ENCODE measurements at places on chromosomes 6 and 20.

DNA sequence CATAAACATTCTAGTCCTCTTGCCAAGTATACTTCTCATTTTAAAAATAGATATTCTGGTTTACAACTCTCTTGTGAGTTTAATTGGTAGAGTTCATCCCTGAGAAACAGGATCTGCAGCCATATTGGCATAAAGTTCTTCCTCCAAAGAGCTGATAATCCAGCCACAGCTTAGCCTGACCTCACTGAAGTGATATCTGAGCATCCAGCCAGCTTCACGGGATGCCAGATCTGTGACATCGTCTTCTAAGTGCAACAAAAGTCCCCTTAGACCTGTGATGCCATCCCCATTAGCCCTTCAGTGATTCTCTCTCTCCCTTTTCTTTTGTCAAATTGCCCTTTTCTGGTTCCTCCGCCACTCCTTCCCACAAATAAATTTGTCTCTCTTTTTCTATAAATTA, 180.6 kb upstream of the STXBP5 start:
- no peak for DNase-seq

DNA sequence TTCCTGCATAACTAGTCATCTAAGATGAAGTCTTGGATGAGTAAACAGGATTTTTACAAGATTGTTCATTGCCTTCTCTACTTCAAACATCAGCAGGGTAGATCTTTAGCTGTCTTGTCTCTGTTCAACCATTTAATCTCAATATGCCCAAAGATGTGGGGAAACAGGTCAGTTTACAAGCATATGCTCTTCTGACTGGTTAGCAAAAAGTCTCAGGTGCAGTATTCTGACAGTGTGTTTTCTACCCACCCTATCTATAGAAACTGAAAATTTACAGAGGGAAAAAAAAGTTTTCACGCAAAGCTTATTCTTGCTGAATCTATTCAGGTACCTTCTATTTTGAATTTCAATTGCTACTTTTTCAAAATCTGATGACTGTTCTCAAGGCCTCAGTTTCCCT, 29.0 kb downstream of the MAP3K5 start:
- no peak for DNase-seq

DNA sequence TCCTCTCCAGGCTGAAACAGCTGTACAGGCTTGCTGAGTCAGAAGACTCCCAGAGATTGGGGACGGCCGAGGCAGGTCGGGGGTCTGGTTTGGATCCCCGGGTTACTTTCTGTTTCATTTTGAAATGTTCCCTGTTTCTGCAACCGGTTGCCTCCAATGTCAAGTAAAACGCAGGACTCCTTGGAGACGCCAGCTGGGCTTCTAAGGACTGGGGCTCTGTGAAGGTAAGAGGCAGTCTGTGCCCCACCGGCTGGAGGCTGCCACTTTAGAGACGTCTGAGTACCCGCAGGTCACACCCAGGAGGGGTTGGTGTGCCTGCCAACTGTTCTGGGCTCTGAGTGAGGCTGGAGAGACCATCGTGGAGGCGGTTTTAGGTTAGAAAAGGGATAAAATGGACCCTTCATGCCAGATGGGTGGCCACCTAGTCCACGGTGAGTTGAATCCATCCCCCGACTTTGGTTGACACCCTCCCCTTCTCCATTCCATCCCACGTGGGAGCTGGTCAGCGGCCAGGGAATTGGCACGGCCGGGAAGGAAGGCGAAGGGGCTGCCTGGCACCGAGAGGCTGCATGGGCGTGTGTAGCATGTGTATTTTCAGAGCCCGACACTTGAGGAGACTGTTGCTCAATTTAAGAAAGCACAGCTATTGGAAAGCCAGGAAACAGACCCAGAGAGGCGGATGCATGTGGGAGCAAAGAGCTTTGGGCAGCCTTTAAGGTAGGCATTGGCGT, 240.9 kb downstream of the PHACTR1 start:
- DNase-seq: peak; percentile 67

DNA sequence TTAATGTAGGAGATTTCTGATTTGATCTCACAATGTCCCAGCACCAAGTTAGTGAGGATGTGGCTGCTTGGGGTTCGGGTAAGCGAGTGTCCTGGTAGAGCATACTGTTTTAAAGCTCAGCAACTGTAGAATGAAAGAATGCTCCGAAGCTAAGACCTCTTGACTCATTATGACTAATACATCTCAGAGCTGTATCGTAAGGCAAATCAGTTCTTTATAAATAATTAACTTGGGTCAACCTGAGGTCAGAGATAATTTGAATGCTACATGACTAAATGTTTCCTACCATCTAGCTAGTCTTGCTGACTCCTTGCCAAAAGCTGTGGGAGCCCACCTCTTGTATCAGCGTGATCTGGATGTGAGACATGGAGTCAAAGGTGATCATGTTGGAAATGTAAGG, 128.8 kb upstream of the PDE7B start:
- DNase-seq: no peak

DNA sequence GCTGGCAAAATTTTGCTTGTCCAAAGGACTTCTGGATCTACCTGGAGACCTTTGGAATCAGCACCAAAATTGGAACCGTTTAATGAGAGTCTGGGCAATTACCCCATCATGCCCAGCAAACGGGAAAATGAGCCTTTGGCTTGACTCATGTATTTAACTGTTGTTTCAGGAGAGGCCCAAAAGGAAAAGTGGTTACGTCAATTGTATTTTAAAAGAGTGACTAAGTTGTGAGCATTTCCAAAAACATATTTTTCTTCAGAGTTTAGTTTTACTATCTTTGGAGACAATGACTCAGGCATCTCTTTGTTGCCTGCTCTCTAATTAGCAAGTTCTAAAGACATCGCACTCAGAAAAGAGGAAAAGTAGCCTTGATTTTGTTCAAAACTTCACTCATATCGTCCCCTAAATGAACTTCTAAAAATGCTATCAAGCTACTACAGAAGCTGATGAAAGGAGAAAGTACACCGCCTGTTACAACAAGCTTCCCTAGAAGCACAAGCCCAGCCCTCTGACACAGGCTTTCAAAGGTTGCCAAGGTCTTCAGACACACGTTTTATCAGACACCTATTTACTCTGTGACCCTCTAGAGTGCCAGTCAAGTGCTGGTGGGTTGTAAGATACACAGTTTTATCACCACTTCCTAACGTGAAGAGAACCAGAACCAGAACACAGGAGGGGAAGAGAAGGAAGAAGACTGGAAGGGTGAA, 146.2 kb downstream of the TBX18 start:
- DNase-seq: no peak

- DNase-seq: no peak
Observed at GRCh38 chr6:24856901-24857670, 58.4 kb upstream of the ARMH2 start.

GRCh38 chr6:23106951-23107350, 537.6 kb downstream of the HDGFL1 start:
- no peak for DNase-seq

DNA sequence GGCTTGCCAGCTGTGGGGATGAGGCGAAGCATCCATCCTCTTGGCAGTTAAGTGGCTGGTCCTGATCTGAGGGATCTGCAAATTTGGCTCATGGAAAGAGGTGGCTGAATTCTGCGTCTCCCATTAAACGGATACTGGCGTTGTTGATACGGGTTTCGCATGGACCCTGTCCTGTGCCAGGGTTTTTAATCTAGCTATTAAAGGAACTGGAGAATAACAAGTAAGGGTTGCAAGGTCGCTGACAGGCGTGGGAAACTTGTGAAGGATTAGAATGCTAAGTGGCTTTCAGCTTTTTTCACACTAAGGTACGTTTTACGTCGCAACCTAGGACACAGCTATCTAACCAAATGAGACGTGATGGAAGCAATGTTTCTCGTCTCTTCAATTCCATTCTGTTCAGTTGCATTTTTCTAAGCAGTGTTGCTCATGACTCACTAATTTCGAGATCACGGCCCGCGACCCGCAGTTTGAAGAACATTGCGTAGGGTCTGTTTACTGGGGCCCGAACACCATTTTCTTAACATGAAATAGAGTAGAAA, 852 bp downstream of the GMNN start:
- DNase-seq: no peak

DNA sequence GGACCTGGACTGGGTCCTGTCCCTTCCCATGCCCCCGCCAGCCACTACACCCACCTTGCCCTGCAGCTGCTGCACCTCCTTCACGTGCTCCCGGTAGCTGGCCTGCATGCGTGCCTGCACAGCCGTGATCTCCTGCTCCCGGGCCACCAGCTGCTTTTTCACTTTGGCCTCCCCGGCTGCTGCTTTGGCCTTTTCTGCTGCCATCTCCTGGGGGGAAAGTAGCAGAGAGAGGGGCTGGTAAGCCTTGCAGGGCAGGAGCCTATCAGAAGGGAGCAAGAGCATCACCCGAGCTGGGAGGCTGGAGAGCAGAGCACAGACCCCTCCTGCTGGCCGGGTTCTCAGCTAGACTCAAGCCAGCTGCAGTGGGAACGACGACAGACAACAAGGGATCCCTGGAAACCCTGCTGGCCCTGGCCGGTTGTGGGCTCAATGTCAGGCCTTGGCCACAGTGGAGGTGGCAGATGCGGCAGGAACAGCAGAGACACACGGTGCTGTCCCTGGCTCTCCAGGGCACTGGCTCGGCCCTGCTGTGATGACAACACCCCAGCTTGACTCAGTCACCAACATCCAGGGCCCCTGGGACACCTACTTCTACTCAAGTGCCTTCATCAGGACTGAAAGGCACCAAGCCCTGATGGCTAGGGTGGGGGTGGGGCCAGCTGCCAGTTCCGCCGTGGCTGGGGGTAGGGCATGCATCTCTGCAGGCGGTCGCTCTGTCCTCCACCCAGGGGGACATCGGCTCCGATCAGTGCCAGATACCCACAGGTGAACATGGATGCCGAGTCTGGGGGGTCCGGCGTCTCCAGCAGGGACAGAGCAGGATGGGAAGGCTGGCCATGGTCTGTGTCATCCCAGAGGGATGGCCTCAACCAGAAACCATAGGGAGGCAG, 45.3 kb downstream of the RRBP1 start:
- DNase-seq: peak; percentile 91

- DNase-seq: no peak
Observed at GRCh38 chr6:80523531-80523997, 417.1 kb downstream of the BCKDHB start.

GRCh38 chr6:161168281-161168891, 105.5 kb downstream of the AGPAT4 start:
- DNase-seq: no peak

DNA sequence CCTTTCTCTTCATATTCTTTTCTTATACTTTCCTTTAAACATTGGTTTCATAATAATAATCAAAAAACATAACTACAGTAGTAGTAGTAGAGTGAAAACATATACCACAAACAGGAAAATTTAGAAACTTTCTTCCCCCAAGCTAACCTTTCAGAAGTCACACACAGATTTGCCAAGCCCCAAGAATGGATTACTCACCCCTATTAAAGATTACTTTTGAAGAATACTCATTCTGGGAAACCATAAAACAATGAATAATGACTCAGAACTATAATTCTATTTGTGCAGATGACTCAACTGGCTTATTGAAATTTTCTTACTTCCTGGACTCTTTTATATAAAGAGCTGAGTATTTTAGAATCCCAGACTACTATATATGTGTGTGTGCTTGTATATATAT, 119.4 kb upstream of the GJE1 start:
- no peak for DNase-seq

DNA sequence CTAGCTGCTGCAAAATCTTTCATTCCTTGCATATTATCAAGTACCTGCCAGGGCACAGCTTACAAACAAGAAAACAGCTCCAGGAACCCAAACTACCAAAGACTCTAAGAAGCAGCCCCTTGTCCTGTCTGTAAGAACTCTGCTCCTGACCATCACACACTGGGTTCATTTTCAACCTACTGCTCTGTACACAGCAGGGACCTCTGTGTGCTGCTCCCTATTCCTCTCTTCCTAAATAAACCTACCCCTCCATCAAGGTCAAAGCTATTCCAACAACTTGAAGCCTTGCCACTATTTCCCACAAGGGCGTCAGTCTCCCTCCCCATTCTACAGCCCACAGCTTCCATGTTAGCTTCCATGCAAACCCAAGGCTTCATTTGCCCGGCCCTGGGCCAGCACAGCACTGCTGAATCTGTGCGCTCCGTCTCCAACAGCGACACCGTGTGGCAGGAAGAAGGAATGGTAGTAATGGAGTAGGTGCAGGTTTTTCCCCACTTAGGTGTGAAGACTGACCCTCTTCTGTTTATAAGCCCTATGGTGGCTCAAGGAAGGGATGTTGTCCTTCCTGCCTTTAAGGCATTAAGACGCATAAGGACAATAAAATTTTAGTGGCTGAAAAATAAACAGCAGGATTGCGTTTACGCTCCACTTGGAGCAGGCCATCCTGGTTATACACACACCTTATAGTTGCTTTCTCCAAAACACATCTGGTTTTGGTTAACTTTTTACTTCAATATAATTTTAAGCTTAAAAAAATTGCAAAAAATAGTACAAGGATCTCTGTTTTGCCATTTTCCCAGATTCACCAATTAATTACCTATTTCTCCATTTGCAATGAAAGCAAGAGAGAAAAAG, 115.2 kb upstream of the NXT1 start:
- no peak for DNase-seq

DNA sequence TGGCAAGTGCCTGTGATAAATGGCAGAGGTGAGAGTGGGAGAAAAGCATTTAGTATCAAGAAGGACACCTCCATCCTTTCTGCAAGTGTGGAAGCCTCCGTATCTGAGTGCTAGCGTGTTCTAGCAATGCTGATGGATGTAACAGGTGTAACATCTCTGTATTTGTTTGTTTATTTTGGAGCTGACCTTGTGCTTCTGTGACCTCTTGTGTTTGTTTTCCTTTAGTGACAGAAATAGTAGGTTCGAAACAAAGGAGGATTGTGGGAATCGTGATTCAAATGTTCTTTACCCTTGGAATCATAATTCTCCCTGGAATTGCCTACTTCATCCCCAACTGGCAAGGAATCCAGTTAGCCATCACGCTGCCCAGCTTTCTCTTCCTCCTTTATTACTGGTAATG, 60.4 kb downstream of the SLC22A3 start:
- no peak for DNase-seq

DNA sequence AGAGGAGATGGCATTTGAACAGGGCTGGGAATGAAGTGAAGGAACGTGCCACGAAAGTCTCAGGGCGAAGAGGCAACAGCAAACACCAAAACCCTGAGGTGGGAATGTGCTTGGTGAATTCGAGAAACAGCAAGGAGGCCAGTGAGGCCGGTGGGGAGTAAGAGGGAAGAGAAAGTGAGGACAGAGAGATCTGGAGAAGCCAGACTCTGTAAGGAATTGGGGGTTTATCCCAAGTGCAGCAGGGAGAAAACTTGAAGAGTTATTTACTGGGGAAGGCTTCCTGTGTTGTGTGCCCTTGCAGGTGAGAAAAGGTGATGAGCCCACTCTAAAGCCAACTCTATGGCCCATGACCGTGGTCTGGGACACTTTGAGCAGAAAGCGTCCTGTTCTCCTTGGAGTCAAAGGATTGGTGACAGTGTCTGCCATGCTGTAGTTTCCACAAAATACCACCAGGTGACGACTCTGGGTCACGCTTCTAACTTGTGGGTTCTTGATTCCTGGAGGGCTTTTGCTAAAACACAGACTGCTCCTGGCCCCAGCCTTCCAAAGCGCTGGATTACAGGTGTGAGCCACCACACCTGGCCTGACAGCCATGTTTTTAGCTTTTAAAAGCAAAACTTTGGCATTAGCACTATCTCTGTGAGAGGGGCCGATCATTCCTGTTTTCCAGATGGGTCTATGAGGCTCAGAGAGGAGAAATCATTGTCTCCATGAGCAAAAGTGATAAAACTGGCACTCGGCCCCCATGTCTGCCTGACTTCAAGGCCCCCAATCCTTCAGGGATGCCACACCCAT, 18.0 kb upstream of the CSNK2A1 start:
- peak; percentile 67 for DNase-seq

GRCh38 chr20:62203378-62204030, 16.6 kb downstream of the HRH3 start:
- DNase-seq: no peak

- DNase-seq: no peak
Observed at GRCh38 chr6:92121228-92121627, 1298.1 kb downstream of the EPHA7 start.
